ENCODE measurements at places on chromosomes 11 and 22.

DNA sequence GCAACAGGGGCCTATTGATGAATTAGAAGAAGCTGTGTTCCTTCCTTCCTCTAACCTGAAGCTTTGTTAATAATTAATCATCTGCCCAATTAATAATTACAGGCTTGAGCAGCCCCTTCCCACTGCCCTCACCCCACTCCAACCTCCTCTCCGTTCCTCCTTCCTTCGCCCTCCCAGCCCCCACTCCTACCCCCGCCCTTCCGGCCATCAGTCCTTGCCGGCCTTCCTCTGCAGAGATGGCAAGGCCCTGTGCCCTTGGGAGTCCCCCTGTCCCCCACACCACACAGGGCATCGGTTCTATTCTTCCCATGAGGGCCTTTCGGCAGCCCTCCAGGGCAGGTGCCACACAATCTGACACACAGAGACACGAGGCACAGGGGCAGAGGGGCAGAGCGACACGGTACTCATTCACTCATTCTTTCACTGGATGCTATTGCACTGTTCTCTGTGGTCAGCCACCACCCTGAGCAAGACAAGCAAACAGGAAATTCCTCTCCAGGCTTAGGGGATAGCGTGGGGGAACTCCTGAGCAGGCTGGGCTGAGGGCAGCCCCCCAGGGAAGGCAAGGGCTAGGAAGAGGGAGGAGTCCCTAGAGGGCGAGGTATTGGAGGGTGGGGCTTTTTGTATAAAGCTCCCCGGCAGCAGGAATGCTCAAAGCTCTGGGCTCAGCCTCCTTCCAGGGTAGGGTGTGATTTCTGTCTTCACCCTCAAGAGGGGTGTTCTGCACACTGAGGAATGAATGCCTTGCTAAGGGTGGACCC lies 14.7 kb downstream of the MGAT3 start:
- no peak for DNase-seq

GRCh38 chr22:22552630-22553029 lies 6.4 kb downstream of the PRAME start:
- DNase-seq: no peak

DNA sequence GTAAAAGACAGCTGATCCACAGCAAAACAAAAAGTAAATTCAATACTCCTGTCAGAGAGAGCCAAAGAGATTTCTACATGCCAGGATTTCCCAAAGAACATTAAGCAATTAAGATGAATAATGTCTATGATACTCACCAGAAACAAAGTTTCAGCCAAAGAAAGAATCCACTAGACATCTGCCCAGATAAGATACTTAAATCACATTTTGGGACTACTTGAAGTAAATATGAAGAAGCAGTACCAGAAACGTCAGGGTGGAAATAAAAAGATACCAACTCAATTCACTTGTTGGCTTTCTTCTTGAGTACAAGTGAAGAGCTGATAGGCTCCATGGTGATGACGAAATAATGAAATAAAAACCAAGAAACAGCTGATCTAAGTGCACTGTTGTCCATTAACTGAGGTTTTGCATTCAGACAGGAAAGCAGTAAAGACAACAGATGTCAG lies 31.6 kb upstream of the ARHGAP32 start:
- no peak for DNase-seq

- no peak for DNase-seq
Observed at GRCh38 chr11:113674397-113674685, 31.8 kb downstream of the TMPRSS5 start.

DNA sequence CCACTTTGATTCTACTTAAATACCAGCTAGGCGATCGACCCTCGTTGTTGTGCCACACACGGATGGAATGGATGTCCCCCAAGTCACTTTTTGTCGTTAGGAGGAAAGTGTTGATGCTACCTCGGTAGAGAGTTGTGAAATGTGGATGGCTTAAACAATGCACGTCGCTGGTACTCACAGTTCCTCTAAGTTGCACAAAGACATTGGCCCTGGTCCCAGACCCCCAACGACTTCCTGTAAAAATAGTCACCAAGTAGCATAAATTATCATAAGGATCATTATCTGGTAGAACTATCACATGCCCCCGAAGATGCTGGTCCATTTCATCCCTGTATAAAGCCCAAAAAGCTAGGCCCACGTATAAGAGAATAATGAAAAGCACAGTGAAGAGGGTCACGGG lies 3.8 kb downstream of the PKDREJ start:
- no peak for DNase-seq

DNA sequence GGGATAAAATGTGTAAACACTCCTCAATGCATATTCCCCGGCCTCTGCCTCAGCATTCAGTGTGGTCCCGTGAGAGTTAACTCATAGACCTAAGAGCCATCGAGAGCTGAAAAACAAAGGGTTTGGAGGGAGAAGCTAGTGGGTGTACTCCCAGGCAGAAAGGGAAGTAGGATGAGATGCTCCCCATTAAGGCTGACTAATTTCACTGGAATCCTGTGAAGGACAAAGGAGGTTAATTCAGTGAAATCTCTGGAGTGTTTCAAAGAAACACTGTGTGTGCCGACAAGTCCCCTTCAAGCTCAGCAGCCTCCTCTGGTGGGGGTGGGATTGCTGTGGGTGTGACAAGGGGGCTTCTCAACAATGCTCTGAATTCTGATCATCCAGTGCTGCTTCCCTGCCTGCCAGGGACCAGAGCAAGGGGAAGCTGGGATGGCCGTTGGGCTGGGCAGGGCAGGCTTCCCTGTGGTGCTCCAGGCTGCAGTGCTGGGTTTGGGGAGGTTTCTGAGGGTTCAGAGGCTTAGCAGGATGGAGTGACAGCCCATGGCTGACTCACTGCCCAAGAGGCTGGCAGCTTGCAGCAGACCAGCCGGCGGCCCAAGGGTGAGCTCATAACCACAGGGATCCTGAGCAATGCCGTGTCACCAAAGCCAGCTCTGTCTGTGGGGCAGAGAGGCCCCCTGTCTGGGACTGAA lies 61.4 kb upstream of the BMAL1 start:
- DNase-seq: no peak

- DNase-seq: no peak
Observed at GRCh38 chr11:70826541-70827335, 425.6 kb downstream of the SHANK2 start.

GRCh38 chr11:58573451-58574104 lies 2.1 kb downstream of the LPXN start:
- peak; percentile 76 for DNase-seq

- no peak for DNase-seq
Observed at GRCh38 chr22:36879775-36880174, 19.0 kb downstream of the NCF4 start.

- DNase-seq: no peak
Observed at GRCh38 chr11:116065191-116065895, 561.1 kb upstream of the CADM1 start.

- no peak for DNase-seq
Observed at GRCh38 chr11:100647861-100648260, 39.2 kb upstream of the ARHGAP42 start.

DNA sequence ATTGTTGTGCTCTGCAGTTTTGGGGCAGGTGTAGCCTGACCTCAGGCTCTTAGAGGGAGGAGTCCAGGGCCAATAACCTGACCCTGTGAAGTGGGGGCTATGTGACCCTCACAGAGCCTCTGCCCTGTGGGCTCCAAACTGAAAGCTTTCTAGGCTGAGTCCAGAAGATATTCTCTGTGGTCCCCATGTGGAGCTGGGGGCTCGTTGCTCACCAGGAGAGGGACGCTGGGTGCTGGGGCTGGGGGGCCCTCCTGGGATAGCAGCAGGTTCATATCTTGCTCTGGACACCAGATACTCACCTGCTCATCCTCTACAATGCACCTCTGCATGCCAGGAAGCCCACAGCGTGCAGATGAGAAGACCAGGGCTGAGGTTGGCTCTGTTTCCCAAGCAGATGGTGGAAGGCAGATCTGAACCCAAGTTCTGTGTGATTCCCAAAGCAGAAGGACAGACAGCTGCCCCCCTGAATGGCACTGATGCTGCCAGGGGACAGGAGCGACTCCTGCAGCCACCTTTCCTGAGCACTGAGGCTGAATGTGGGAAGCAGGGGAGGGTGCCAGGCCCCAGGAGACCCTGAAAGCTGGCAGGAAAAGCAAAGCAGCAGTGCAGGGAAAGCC lies 1022.0 kb downstream of the TBC1D22A start:
- no peak for DNase-seq

DNA sequence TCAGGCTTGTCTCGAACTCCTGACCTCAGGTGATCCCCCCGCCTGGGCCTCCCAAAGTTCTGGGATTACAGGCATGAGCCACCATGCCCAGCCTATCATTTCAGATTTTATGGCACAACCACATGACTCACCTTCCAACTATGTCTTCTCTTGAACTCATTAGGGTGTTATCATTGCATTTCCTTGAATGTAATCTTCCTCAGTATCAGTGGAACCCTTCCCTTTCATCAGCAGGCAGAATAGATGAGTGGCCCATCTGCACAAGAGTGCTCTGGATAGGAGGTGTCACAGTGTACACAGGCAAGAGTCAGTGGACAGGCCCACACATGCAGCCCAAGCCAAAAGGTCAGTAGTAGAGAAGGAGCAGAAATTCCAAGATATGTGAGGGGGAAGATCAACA lies 29.1 kb upstream of the AQP11 start:
- no peak for DNase-seq

- no peak for DNase-seq
Observed at GRCh38 chr11:3037040-3037944, 19.9 kb downstream of the CARS1 start.

DNA sequence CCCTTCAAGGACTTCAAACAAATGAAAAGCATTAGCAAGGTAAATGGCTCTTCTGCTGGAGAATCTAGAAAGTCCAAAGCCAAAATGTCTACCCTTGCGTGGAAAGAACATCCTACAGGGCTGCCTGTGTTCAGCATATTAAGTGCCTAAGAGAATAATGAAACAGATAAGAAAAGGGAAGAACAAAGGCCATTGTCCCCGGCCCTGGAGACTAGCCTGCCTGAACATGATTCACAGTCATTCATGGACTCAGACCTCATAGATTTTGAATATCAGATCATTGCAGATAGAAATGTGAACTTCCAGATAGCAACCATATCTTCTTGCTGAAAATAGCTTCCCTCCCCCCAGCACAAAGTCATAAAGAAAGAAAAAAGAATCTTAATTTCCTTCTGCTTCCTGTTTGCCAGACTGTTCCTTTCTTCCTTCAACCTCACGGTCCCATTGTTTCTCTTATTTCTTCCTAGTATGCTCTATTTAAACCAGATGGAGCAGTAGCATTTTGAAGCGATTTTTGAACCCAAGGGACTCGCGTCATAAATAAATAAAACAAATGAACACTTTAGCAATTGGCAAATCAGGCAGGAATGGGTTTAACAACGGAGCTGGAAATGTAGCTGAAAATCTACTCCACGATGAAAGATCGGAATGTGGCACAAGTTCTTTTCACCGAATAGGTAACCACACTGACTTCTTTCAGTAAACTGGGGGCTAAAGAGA lies 408.2 kb upstream of the CCDC90B start:
- no peak for DNase-seq

DNA sequence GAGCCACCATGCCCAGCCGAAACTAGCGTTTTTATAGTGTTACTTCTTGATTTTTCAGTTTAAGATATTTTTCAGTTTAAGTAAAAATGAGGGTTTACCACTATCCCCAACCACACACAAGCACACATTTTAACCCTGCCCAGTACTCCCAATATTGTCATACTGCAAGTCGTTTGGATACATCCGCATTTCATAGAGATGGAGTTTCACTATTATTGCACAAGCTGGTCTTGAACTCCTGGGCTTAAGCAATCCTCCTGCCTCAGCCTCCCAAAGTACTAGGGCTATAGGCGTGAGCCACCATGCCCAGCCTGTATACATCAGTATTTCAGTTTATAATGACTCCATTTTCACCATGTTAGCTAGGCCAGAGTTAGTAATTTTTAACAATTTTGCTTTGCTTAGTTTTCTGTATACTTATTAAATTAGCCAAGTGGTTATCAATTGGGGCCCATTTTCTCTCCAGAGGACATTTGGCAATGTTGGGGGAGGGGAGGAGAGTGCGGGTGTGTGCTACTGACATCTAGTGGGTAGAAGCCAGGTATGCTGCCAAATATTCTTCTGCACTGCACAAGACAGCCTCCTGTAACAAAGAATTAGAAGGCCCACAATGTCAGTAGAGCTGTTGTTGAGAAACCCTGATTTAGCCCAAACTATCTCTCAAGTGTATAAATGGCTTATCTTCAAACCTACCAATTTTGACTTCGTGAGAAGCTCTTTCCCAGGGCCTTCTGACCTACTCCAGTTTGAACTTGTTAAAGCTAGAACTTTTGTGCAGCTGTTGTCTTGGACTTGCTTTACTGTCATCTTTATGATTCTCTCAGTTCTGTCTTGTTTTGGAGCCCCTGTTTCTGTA lies 7.3 kb downstream of the USP47 start:
- peak; percentile 31 for DNase-seq

GRCh38 chr22:37744589-37744988 lies 47.7 kb downstream of the TRIOBP start:
- DNase-seq: no peak

DNA sequence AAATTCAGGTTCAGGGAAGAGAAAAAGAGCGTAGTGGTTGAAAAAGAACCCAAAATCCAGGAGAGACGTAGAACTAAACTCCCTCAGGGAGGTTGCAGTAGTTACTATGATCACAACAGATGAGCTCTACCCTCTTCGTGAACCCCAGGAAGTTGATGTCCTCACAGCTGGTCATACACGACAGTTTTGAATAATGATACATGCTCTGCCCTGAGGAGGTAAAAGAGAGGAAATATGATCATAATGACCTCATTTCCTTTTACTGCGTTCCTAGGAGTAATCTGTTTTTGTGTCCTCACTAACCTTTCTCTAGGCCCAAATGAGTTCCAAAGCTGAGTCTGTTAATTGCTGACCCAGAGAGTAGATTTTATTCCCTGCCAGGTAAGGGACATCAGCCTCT lies 1.3 kb downstream of the PATE2 start:
- DNase-seq: no peak

- DNase-seq: no peak
Observed at GRCh38 chr11:133982151-133982550, 25.4 kb upstream of the IGSF9B start.

GRCh38 chr11:45110562-45110961 lies 35.9 kb upstream of the PRDM11 start:
- DNase-seq: no peak

GRCh38 chr11:129948926-129949466 lies 53.6 kb upstream of the NFRKB start:
- no peak for DNase-seq

GRCh38 chr22:50481440-50482106 lies at the start of gene ADM2:
Gene ADM2, plus strand, starts transcription at chr22:50481543. Its CDS starts 305 bp downstream, at chr22:50481848.
- peak; percentile 53 for DNase-seq

- DNase-seq: no peak
Observed at GRCh38 chr22:23831261-23831660, 7.5 kb downstream of the DERL3 start.
